Cardiac fibroblast (primary cell): ENCODE measurements at places on chromosomes 3 and 15.

- no peak for DNase-seq
Measured at GRCh38 chr15:25092661-25093060, 137.9 kb downstream of the SNRPN start.

DNA sequence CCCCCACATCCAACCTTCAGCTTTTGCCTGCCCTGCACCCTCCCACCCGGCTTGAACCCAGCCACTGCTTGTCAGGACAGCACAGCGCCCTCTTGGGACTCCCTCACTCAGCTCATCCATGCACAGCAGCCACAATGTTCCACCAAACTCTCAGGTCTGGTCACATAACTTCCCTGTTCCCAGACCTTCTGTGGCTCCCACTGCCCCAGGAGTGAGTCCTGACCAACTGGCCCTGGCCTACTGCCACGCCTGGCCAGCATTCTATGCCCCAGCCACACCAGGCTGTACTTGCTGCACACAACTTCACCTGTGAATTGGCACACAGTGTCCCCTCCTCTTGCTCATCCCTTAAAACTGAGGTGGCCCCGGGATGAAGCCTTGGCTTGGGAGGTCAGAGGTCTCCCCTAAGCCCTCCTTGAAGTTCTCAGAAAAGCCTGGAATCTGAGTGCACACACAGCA, 21.0 kb downstream of the PLXNB1 start:
- no peak for DNase-seq

DNA sequence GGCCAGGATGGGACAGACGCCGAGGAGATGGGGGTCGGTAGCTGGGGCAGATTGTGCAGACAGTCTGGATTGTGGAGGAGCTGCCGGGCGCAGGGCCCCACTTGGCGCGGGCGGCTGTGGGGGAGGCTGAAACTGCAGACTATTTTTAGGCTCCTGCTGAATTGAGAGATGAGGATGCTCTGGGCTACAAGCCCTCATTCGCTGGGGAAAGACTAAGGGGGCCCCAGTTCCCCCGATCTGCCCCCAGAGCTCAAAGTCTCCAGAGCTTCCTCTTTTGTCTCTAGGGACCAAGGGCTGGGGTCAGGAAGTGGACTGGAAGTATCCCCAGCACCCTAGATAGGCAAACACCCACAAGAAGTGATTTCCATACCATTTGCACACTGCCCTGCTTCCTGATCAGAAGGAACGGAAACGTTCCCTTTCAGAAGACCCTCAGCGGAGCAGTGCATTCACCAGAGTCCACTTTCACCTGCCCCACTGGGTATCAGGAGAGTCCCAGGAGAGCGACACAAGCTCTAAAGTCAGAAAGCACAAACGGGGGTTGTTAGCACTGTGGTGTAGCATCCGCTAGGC, 29.7 kb downstream of the SEMA7A start:
- DNase-seq = no peak

GRCh38 chr15:78991476-78991875, 46.6 kb upstream of the CTSH start:
- DNase-seq = no peak

DNA sequence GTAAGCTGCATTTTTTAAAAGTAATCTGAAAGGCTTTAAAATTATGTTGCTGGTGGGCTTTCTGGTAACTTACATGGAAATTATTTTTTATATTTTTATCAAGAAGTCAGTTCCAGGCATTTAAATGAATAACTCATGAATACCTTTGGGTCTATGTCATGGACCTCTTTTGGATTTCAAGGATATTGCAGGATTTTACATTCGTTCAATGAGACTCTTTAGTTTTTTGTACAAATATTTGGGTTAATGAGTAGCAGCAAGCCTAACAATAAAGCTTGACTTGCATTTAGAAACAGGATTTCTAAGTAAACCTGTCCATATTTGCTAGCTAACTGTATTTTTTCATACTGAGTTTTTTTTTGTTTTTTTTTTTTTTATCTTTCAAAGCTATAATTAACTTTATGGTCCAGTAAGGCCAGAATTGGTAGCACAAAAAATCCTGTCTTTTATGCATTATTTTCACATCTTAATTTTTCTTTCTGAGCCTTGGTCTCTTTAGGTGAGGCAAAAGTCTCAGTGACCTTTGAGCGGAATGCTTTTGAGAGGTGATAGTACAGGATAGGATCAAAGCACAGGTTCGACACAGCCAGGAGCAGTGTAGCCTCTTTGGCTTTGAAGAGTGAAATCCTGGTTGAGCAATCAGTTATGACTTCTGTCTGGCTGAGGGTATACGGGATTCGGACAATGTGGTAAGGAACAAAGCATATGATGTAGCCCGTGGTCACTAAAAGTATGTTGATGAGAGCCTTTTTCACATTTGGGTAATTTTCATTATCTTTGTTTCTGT, 4.8 kb downstream of the GPR171 start:
- no peak for DNase-seq

DNA sequence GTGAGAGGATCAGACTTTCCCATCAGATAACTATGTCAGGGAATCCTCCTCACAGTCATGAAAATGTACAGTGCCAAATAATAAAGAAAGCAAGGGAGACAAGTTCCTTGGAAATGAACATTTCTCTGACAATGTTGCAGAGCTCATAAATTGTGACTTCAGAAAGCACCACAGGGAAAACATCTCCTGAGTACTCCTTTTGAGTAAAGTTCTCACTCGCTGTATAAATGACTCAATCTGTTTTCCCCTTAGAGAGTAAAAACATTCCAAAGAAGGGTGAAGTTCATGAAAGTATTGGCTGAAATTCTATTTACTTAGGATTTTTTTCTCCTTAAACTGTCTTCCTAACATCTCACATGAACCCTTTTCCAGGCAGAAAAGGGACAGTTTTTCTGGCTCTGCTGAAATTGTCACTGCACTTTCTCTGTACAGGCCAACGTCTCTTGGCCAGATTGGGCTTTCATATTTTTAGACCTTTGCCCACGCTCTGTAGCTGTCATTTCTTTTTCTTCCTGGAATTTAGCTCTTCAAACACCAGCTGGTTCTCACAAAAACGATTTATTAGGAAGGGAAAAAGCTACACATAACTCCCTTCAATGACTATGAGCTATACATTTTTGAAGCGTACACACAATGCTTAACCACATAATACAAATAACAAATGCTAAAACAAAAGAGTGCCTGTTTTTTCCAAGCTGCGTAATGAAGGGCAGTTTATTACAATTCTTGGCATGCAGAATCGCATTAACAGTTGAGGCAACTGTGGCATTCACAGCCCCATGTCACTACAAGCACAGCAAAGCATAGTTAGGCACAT, 216.1 kb downstream of the ATP8B4 start:
- DNase-seq = peak; percentile 86

GRCh38 chr15:73852507-73852906, 20.9 kb upstream of the TBC1D21 start:
- DNase-seq = no peak

GRCh38 chr3:53579636-53580035, 85.2 kb downstream of the CACNA1D start:
- no peak for DNase-seq

DNA sequence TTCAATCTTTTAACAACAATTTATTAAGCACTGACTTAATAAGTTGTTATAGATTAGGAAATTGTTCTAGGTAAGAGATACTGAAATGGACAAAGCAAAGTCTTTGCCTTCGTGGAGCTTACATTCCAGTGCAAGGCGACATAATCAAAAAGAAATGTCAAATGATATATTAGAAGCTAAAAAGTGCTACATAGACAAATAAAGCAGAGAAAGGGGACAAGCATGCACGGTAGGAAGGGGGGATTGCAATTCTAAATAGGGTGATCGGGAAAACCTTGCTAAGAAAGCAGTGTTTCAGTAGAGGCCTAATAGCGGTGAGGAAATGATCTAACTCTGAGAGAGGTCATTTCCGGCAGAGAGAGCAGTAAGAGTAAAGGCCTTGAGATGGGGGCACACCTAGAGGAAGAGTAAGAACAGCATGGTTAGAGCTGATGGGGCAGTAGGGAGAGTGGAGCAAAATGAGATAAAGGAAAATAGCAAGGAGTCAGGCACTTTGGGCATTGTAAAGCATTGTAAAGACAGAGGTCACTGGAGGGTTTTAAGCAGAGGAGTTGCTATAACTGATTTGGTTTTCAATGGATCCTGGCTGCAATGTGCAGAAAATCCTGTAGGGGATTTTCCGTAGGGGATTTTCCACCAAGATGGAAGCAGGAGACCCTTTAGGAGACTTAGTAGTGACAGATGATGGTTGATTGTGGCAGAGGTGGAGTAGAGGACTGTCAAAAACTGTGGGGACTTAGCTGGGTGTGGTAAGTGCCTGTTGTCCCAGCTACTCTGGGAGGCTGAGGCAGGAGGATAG, 71.7 kb upstream of the CFAP20DC start:
- DNase-seq = no peak

GRCh38 chr3:62237286-62237948, 135.9 kb downstream of the FEZF2 start:
- DNase-seq = no peak

DNA sequence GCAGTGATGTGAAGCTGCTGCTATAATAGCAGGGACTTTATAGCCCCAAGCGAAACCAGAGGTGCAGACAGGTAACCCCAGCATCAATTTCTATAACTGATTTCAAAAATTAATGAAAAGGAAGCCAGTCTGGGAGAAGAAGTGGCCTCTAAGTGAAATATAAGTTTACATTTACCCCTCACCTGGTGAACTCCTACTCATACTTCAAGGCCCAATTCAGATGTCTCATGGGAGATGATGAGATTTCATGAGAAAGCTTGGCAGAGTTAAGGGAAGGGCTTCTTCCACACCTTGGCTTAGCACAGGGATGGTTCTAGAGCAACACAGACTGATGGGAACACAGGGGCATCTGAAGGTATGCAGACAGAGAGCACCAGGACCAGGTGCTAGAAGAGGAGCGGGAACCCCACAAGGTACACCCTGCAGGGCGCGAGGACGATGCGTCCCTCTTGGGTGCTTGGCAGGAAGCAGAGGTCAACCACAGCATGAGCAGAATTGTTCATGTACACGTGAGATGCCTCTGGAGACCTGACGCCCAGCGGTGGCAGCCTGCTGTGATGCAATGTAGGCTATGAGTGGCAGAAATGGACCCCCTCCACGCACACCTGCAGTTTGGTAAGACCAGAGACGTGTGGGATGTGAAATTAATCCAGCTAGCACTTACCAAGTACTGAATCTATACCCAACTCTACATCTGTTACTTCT, 102.9 kb downstream of the SRGAP3 start:
- no peak for DNase-seq

DNA sequence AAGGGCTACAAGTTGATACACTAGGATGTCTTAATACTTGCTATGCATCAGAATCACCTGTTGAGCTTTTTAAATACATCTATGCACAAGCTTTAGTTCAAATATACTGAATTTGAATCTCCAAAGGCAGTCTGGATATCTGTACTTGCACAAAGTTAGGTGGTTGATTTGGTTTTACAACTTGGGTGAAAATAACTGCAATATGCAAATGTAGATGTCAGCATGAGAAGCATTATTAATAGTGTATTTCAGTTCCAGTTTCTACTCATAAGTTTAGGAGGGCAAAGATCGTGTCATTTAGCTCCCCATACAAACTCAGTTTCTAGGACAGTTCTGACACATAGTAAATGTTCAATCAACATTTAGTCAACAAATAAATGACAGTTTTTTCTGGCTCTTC, 25.6 kb downstream of the IQCB1 start:
- DNase-seq = no peak

DNA sequence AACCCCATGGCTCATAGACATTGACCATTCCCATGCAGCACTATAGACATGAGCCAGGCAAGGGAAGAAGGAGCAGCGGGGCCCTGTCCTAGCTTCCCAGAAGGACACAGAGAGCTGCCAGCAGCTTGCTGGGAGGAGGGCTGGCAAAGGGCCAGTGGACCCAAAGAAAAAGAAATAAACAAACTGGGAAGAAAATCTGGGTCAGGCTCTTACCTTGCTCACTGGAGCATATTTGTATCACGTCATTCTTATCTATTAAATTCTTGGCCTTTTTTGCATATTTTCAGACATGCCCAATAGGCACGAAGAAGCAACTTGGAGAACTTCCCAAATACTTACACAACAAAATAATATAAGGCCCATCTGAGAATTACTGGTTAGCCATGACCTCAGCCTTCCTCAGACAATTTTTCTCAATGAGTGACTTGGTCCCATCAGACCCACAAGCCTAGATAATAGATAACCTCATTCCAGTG, 28.4 kb downstream of the RASGRP1 start:
- peak; percentile 89 for DNase-seq

- DNase-seq = no peak
Measured at GRCh38 chr15:39784125-39784524, 1.5 kb upstream of the FSIP1 start.
